Activated T-helper 2 cell treated with anti-CD3 and anti-CD28 coated beads, Interferon-gamma antibody, Interleukin-2, Interleukin-4, amounts not matched to agents 10 μg/mL and 5 μg/mL and 100 μg/mL, durations not matched to agents 14 hours and 24 hours and 36 hours (primary cell): ENCODE measurements at places on chromosomes 11 and 22. TPM values are rescaled to one million over a fixed set of nuclear protein-coding genes. Genes with fewer than 3 reads are reported as not detected.
A peak's percentile ranks its signal among the peaks of the same experiment; 100 is the strongest.

Gene CCDC34
- 9.3 and 10.8 TPM in 2 replicates for total RNA-seq

DNA sequence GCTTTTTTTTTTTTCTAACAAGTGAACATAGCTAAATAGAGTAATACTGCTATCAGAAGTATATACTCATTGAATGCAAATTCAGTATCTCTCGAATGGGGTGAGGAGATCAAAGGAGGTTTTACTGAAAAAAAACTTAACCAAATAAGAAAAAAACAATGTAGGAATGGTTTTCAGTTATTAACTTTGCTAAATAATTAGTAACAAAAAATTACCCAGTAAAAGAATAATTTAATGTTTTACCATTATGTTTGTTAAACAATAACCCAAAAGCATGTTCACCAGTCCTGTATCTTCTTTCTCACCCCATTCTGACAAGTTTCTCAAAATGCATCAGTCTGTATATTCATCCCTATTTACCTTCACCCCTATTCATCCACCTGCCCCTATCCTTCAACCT, 22.6 kb upstream of the CTSC start:
- no peaks in the 10 kb centered on the region for H3K27me3 ChIP-seq
- no peak overlapping the region for H3K27ac ChIP-seq

DNA sequence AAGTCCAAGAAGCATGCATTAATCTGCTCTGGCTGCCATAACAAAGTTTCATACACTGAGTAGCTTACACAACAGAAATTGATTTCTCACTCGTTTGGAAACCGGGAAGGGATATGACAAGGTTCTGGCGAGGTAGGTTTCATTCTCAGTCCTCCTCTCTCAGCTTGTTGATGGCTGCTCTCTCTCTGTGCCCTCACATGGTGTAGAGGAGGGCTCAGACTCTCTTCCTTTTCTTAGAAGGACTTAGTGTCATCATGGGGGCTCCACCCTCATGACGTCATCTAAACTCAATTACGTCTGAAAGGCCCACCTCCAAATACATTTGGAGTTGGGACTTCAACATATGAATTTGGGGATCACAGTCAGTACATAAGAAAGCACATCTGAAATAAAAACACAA, 18.6 kb downstream of the GLYATL1 start:
- H3K4me3 ChIP-seq, result no peak overlapping the region
- no peaks in the 10 kb centered on the region for H3K36me3 ChIP-seq
- peaks cover 4% of the 10 kb centered on the region for H3K4me1 ChIP-seq

GRCh38 chr11:134506046-134506445, 94.0 kb upstream of the B3GAT1 start:
- no peak overlapping the region for H3K27ac ChIP-seq
- H3K27me3 ChIP-seq, result peaks cover 2% of the 10 kb centered on the region
- no peak for DNase-seq
- H3K36me3 ChIP-seq, result no peaks in the 10 kb centered on the region

DNA sequence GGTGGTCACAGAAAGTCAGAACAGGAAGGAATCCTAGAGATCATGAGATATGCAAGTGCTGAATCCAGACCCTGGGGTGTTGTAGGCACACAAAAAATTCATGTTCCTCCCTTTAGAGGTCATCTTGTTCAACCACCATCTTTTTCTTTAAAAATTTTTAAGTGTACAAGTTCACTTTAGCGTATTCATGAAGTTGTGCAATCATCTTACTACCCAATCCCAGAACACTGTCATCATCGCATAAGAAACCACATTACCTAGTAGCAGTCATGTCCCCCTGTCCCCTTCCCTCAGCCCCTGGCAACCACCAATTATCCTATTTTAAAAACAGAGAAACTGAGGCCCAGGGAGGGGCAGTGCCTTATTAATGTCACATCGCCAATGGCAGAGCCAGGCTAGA, 20.3 kb upstream of the WNT11 start:
- H3K4me3 ChIP-seq, result no peak overlapping the region
- H3K4me1 ChIP-seq, result peaks cover 14% of the 10 kb centered on the region
- H3K27me3 ChIP-seq, result peaks cover 24% of the 10 kb centered on the region
- no peak for DNase-seq
- H3K27ac ChIP-seq, result no peak overlapping the region

DNA sequence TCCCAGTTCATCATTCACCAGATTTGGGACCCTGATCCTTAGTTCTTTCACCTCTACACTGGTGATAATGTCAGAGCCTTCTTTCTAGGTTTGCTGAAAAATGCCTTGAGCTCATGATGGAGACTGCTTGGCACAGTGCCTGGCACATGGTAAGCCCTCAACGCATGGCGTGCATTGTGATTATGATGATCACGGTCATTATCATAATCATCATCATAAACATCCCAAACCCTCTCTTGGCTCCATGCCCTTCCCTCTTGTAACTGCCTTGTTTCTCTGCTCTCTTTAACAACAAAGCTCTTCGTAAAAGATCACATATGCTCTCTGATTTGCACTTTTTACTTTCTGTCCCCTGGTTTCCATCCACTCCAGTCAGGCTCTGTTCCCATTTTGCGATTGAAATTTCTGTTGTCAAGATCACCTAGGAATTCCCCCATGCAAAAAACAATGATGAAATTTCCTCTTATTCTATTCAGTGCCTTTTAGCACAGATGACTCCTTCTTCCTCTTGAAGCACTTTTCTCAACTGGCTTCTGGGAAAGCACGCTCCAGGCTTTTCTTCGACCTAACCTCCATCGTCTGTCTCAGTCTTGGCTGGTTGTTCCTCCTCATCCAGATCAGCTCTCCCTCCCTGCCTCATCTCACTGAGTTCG, 479.1 kb downstream of the OPCML start:
- H3K4me3 ChIP-seq, result no peak overlapping the region
- no peaks in the 10 kb centered on the region for H3K27me3 ChIP-seq
- H3K36me3 ChIP-seq, result no peaks in the 10 kb centered on the region
- no peaks in the 10 kb centered on the region for H3K4me1 ChIP-seq
- H3K27ac ChIP-seq, result no peak overlapping the region
- DNase-seq, result no peak

GRCh38 chr22:49294656-49295464, 532.8 kb downstream of the BRD1 start:
- DNase-seq, result peak; percentile 3
- H3K4me1 ChIP-seq, result no peaks in the 10 kb centered on the region
- no peak overlapping the region for H3K27ac ChIP-seq
- H3K4me3 ChIP-seq, result no peak overlapping the region

GRCh38 chr11:107174856-107175255, 156.6 kb upstream of the GUCY1A2 start:
- H3K4me1 ChIP-seq, result no peaks in the 10 kb centered on the region
- H3K27ac ChIP-seq, result no peak overlapping the region
- no peak for DNase-seq
- H3K4me3 ChIP-seq, result no peak overlapping the region

DNA sequence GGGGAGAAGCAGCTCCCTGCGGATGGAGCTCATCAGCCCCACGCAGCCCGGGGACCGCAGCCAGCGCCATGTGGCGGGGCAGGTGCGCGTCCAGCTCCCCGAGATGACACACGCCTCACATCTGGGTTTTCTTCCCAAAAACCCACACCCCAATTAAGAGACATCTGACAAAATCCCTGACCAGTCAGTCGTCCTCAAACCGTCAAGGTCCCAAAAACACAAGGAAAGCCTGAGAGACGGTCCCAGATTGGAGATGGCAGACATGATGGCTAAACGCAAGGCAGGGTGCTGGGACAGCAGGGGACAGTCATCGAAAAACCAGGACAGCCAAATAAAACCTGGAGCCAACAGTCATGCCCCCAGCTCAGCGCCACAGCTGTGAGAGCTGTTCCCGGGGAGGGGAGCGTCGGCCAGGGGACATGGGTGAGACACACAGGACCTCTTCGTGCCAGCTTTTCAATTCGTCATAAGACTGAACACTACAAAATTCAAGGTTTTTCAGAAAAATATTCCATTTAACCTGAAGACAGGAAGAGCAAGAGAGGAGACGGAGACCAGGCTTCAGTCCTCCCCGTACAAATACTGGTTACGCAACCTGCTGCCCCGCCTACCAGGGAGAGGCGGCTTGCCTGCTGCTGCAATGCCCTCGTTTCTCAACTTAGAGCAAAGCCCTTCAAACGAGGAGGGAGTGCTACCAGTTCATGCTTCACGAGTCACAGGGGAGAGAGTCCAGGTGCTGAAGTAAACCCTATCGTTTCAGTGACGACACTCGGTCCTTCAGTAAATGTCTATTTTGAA, 10.5 kb downstream of the TOLLIP start:
- H3K4me3 ChIP-seq, result no peak overlapping the region
- no peaks in the 10 kb centered on the region for H3K36me3 ChIP-seq
- no peaks in the 10 kb centered on the region for H3K4me1 ChIP-seq
